ENCODE measurements at places on chromosomes 1 and 21.

GRCh38 chr1:7326366-7326765 is 444.7 kb upstream of the VAMP3 start:
- no peak for DNase-seq

- DNase-seq, result no peak
These were observed 34.7 kb upstream of the POFUT2 start for GRCh38 chr21:45322231-45322959.

DNA sequence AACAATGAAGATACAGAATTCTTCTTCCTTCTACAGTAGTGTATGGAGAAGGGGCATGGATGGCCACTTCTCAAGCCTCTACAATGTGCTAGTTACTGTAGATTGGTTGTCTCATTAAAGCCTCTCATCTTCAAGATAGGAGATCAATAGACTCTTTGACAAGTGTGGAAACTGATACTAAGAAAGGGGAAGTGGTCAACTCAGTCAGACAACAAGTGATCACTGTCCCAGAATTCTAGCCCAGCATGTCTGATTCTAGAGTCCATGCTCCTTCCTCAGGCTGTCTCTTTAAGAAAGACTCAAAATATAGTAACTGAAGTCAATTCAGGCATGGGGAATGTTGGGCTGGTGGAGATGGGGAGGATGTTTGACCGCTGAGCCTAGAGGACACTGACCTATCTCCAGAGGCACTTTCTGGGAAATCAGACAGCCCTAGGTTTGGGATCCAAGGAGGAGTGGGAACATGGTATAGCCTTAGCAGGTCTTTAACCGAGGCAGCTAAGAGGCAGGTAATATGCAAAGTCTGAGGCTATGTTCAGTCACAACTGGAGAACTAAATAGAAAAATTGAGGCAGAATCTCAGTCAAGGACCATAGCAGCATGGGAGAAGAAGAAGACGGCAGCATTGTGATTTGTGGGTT is 39.3 kb upstream of the EYA3 start:
- no peak for DNase-seq

DNA sequence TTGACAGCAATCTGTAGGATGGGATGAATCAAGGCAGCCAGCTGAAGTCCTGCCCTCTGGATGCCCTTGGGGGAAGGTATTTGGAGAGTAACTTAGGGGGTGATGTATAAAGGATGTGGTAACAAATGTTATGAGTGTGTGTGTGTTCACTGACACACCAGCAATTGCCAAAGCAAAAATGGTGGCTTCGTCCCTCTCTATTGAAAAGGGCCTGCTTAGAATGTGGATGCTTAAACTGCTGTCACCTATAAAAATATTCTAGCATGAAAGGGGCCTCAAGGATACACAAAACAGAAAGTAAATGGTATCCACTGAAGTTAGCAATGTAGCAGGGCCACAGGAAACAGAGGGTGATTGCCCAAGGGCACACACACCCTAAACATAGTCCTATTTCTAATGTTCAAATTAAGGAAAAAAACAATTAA is 15.1 kb upstream of the AIM2 start:
- DNase-seq, result peak; percentile 53

DNA sequence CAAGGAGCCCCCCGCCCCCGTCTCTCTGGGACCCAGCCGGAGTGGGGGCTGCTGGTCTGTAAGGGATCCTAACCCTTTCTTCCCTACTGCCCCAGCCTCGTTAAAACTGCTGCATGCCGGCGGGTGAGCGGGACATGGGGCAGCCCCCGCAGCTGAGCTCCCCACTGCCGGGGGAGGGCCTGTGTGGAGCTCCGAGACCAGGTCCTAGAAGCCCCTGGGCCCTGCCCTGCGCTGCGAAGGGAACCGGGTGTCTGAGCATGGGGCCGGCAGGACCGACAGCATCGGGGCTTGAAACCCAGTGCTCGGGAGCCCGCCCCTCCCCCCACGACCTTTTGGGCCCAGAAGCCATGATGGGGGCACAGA is 9.2 kb upstream of the COL6A1 start:
- DNase-seq, result no peak

DNA sequence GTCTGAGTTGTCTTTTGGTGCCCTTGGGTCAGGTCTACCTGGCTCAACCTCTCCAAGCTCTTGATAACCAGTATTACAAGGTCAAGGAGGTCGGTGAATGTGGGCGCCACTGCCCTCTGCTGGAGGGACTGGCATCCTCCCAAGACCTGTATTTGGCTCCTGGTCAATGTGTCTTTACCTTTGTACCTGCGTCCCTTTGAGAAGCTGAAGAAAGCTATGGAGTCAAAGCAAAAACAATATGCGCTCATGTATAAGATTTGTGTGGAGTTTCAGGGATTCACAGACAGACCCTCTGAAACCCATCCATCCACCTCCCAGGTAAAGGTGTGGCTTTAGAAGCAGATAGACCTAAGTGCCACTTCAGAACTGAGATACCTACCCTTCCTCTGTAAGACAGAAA is 61.8 kb upstream of the NBL1 start:
- DNase-seq, result peak; percentile 88

- no peak for DNase-seq
These were observed 17.8 kb downstream of the IFFO2 start for GRCh38 chr1:18938707-18939070.

- DNase-seq, result no peak
These were observed 37.3 kb downstream of the MRPS6 start for GRCh38 chr21:34110594-34111202.

GRCh38 chr1:179809506-179810366 is 66.6 kb downstream of the FAM163A start:
- DNase-seq, result peak; percentile 77

DNA sequence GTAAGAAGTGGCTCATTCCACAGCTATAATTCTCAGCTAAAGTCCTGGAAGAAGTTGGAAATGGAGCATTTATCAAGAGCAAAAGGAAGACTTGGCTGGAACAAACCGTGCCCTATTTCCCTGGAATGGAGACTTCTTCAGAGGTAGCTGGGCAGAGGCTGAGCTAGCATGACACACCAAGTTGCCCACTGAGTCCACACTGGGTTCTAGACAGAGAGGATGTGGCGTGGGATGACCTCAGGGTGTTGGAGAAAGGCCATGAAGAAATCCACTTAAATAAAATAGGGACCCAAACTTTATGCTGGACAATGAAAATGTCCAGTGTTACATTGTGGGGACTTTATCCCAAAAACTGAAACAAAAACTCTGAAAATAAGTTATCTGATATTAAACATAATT is 116.2 kb downstream of the KCNJ6 start:
- no peak for DNase-seq

DNA sequence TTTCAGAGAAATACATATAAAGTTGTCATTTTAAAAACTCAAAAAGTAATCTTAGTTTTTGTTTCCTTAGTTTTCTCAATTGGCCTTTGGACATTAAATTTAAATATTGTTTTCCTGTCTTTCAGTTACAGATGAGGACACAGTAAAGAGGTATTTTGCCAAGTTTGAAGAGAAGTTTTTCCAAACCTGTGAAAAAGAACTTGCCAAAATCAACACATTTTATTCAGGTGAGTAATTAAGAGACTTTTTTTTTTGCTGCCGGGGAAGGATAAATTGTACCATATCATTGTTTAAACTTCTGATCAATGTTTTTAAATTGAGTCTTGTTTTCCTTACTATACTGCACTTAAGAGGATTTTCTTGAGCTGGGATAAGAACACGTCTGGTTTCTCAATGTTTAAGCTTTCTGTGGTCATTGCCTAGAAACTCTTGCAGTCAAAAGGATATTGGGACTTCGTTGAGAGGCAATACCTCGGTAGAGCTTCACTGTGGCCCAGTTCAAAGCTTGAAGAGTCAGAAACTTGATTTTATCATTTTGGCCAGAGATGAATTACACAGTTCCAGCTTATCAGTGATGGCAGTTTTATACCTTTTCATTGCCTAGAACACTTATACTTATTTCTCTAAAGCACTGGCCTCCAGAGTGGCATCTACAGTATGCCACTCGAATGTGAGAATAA is 124.9 kb upstream of the KIAA1614 start:
- DNase-seq, result no peak

- peak; percentile 32 for DNase-seq
These were observed 25.9 kb downstream of the TSPAN2 start for GRCh38 chr1:115063228-115063901.

GRCh38 chr1:64268653-64269557 is 65.5 kb downstream of the UBE2U start:
- DNase-seq, result peak; percentile 73

DNA sequence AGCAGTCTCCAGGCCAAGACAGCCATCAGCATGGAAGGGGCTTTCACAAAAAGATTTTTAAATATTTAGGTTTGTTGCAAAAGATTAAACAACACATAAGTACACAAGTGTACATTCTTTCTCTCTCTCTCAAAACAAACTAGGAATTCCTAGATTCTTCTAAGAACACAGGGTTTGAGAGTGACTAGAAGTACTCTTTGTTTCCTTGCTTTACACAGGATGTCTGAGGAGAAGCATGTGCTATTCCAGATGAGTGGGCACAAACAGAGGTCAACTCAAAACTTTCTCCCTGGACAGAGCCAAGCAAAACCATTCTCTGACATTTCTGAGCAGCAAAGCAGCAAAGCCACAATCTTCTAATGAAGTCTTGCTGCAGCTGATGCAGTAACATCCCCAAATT is 210.6 kb upstream of the HOOK1 start:
- no peak for DNase-seq

DNA sequence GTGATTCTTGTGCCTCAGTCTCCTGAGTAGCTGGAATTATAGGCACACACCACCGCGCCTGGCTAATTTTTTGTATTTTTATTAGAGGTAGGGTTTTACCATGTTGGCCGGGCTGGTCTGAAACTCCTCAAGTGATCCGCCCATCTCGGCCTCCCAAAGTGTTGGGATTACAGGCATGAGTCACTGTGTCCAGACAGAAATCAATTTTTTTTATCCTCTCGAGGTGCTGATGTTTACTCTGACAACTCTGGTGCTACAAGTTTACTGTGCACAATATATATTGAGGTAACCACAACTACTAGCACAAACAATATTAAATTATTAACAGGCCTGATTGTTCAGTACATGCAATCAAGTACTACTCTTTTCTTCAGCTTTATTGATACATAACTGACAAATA is 39.7 kb downstream of the F13B start:
- no peak for DNase-seq

GRCh38 chr1:101247404-101248287 is 10.8 kb downstream of the S1PR1 start:
- DNase-seq, result no peak

DNA sequence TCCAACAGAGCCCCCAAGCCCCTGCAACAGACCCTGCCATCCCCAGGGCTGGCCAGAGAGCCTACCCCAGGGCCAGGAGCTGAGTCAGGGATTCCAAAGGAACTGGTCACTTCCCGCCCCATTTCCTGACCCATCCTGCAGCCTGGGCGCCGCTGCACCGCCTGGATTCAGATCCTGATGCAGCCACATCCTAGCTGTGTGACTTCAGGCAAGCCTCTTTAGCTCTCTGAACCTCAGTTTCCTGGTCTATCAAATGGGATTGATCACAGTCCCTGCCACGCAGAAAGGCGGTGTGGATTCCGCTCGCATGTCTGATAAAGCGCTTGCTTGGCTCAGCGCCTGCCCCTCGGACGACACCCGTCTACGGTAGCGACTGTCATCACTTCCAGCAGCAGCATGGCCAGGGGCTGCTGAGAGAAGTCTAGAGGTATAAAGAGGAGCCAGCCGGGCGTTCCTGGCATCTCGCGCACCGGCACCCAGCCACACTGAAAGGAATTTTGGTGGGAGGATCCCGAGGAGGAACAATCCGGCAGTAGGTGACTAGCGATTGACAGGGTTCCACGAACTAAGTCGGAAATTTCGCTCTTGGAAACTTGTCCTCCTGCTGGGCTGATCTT is 10.1 kb downstream of the EPHA2 start:
- DNase-seq, result no peak

DNA sequence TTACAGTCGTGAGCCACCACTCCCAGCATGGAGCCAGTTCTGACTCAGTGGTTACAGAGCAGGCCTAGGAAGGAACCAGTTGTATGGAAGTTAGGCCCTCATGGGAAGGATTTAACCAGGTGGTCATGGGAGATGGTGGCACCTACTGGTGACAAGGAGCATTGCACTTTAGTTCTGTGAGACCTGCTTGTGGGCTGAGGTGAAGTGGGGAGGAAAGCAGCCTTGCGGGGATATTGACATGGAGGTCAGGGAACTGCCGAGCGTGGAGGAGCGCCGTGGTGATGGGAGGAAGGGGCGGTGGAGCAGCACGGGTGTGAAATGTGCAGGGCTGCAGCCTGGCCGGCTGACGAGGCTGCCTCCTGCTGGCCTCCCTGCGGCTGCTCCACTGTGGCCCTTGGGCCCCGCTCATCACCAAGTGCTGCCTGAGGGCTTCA is 100.4 kb downstream of the GALNT2 start:
- peak; percentile 56 for DNase-seq

DNA sequence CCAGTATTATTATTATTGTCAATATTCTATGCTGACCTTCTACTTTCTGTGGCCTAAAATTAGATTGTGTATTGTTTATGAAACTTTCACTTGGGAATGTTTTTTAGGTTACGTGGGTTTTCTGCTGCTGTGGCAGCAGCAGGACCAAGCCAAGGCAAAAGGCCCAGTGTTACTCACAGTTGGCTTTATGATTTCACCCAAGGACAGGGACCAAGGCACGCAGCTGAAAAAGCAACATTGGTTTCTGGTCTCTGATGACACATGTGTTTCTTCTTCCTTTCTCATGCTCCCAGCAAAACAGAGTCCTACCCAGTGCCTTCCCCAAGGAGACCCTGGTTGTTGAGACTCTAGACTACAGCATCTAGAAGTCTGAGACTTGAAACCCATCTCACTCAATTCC is 413.7 kb downstream of the SETD4 start:
- DNase-seq, result no peak

- DNase-seq, result no peak
These were observed 41.0 kb downstream of the CEP350 start for GRCh38 chr1:179995576-179995975.

- no peak for DNase-seq
These were observed 8.1 kb upstream of the SDHB start for GRCh38 chr1:17061892-17062291.

DNA sequence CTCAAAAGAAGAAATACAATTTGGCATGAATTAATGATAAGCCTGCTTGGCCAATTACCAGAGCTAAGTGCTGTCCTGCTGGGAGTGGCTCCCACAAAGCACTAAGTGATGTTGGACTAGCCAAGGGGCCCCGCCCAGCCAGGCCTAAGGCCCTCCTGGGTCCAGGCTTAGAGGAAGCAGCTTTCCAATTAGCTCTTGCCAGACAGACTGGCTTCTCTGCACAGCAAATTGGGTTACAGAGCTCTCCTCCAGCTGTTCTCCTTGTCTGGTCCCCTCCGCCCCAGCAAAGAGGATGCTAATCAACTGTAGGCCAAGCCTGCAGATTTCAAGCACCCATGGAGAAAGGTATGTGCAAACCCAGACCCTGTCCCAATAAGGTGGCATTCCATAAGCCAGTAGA is 151.9 kb downstream of the DMRTA2 start:
- no peak for DNase-seq

- no peak for DNase-seq
These were observed 15.4 kb upstream of the FRRS1 start for GRCh38 chr1:99781798-99782197.

- no peak for DNase-seq
These were observed 41.4 kb downstream of the CCDC18 start for GRCh38 chr1:93221913-93222312.

- no peak for DNase-seq
These were observed 8.4 kb downstream of the ETNK2 start for GRCh38 chr1:204143276-204144041.

GRCh38 chr1:909861-910310 is 13.8 kb upstream of the SAMD11 start:
- no peak for DNase-seq

- DNase-seq, result no peak
These were observed 178.1 kb upstream of the NRIP1 start for GRCh38 chr21:15242906-15243305.

- no peak for DNase-seq
These were observed 835.0 kb upstream of the NCAM2 start for GRCh38 chr21:20163167-20163566.
